Activated T-helper 1 cell treated with Interleukin-2 at 50 U/mL for 16 hours (primary cell): ENCODE measurements at places on chromosomes 12 and 14.

GRCh38 chr14:63686926-63687325 is 40.9 kb downstream of the SGPP1 start:
- DNase-seq: no peak

GRCh38 chr12:122004633-122005071 is 17.0 kb upstream of the BCL7A start:
- DNase-seq: no peak

DNA sequence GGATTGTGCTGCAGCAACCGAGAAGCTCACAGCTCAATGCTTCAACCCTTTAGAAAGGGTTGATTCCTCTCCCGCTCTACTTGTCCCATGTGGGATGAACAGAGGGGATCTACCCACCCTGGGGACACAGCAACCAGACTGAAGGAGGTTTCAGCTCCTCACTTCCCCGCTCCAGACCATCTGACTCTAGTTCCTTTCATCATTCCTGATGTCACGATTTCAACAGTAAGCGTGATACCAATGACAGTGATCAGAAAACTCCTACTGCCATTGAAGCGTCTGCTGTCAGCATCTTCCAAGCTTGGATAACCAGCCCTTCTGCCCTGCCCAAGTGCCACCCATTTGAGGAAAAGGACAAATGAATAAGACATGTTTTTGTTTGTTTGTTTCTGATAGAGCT is 14.3 kb downstream of the SERPINA1 start:
- no peak for DNase-seq

GRCh38 chr12:116642106-116642505 is 82.9 kb downstream of the MAP1LC3B2 start:
- no peak for DNase-seq

- no peak for DNase-seq
These were observed 20.1 kb downstream of the PACS2 start for GRCh38 chr14:105334383-105335230.

DNA sequence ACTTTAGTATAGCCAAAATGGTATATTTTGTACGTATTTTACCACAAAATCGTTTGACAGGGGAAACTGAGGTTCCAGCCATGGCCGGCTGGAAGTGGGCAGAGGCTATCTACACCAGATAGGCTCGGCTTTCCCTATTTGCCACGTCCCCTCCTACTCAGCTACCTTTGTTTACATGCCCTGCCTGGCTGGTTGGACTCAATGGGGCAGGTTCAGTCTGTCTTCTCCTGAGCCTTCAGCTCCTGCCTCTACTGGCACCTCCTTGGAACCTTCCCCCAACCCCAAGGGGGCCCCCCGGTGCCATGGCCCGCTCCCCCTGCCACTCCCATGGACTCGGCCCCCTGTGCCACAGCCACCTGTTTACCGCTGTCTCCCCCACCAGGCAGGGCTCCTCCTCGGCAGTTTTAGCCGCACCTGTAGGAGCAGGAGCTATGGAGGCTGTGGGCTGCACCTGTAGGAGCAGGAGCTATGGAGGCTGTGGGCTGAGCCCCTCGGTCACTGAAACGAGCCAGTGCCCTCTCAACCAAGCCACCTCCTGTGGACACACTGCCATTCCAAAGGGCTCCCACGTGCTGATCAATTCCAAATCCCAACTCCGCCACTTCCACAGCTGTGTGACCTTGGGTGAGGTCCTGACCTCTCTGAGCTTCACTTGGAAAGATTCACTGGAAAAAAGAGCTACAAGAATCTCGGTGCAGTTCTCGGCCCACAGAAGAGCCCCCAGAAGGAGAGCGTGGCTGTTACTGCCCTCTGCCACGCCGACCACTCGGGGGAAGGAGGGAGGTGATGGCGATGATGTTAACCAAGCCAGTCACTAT is 62.2 kb downstream of the NCOR2 start:
- DNase-seq: no peak

- no peak for DNase-seq
These were observed 59.1 kb downstream of the FAM222A start for GRCh38 chr12:109772622-109773321.

DNA sequence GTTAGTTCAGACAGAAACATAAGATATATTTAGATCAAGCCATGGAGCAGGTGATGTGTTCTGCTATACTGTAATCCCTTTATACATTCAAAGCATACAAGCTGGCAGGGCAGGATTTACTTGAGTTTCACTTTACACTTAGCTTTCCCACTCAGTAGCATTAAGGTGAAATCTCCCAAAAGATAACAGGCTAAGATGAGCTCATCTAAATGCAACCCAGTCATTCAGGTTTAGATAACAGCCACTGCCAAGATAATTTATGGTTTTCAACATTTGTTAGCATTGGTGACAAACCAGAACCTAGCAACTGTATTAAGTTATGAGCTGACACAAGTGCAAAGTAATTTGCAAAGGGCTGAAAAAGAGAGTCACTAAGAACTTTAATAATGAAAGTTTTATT is 925.1 kb upstream of the ATXN7L3B start:
- DNase-seq: no peak

- no peak for DNase-seq
These were observed 9.1 kb upstream of the SERPINA11 start for GRCh38 chr14:94461526-94462218.

DNA sequence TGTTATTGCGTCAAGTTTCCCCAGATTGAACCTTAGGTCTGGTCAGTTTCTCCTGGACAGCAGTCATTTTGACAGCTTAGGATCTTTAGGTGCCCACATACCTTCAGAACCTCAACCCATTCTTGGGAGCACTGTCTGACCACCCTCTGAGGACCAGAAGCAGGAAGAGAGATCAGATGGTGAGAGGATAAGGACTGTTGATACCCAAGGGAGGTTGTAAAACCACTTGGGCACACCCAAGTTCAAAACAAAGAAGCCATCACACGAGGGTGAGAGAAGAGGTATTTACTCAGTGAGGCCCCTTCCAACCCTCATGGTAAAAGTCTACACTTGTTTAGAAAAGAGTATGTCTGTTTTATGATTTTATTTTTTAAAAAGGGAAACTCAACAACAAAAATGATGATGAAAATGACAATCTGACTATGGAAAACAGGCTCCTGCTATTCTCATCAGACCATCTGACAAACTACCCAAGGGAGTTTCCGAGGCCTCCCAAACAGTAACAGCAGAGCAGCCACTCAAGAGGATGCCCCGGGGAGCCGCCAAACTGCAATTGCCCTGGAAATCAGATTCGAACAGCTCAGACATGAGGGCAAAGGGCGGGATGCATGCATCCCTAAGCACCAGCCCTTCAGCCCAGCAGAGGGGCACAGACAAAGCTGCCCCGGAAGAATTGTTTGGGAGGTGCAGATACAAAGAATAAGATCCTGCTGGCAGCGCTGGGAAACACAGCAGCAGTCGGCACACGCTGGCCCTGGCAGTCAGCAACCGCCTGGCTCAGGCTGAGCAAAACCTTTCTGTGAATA is 162.6 kb upstream of the PLEKHG7 start:
- DNase-seq: no peak

DNA sequence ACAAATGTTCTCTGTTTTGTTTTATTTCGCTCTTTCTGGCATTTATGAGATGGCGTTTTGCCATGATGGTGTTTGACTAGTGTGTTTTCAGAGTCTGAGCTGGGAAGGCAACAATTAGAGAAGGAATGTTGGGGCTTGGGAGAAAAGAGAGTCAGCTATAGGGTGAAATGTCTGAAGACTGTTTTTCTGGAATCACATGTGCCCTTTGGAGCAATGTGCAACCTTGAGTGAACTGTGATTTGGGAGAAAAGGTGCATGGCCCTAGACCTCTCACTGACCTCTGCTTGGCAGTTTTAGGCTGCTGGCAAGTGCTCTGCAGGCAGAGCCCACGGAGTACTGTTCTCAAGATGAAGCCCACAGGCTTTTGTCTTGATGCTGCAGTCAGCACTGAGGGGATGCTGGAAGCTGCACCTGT is 379.9 kb upstream of the PDE3A start:
- DNase-seq: no peak

DNA sequence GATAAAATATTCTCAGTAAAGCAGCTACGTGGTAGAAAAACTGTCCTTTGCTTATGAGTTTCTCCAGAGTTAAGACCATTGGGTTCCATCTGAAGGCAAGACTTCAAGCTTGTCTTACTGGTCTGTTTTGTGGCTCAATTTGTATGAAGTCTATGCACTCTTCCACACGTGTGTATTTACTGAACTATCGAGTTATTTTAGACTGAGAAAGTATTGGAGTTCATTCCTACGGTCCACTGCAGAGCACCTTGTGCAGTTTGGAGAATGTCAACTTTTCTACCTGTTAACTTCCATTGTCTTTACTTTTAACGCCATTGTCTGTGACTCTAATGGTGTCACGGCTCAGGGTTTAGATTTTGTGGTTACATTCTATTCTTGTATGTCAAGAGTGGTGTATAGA is 3.7 kb downstream of the HIF1A start:
- DNase-seq: no peak
